ENCODE measurements at places on chromosomes 1 and 21. TPM values are rescaled to one million over a fixed set of nuclear protein-coding genes. Genes with fewer than 3 reads are reported as not detected.

- no peaks in the 10 kb centered on the region for H3K27me3 ChIP-seq
- no peaks in the 10 kb centered on the region for H3K36me3 ChIP-seq
- no peak overlapping the region for H3K4me3 ChIP-seq
- H3K27ac ChIP-seq: no peak overlapping the region
- no peak for DNase-seq
Measured at GRCh38 chr1:67650061-67650460, 34.9 kb upstream of the GADD45A start.

DNA sequence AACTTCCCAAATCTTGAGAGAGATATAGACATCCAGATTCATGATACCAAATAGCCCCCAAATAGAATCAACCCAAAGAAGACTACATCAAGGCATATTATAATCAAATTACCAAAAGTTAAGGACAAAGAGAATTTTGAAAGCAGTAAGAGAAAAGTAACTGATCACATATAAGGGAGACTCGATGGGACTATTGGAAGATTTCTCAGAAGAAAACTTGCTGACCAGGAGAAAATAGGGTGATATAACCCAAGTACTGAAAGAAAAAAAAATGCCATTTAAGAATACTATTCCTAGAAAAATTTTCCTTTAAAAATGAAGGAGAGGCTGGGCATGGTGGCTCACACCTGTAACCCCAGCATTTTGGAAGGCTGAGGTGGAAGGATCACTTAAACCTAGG lies 30.5 kb upstream of the WNT2B start:
- peaks cover 4% of the 10 kb centered on the region for H3K36me3 ChIP-seq
- no peak overlapping the region for H3K27ac ChIP-seq
- H3K4me3 ChIP-seq: no peak overlapping the region
- DNase-seq: no peak

- H3K4me1 ChIP-seq: peaks cover 17% of the 10 kb centered on the region
- H3K27me3 ChIP-seq: no peaks in the 10 kb centered on the region
- no peak for DNase-seq
Measured at GRCh38 chr1:169081503-169082123, 24.9 kb upstream of the ATP1B1 start.

- no peak overlapping the region for H3K27ac ChIP-seq
- no peak overlapping the region for H3K4me3 ChIP-seq
- no peak for DNase-seq
- peaks cover 4% of the 10 kb centered on the region for H3K4me1 ChIP-seq
Measured at GRCh38 chr21:25700741-25701140, 34.0 kb downstream of the ATP5PF start.

DNA sequence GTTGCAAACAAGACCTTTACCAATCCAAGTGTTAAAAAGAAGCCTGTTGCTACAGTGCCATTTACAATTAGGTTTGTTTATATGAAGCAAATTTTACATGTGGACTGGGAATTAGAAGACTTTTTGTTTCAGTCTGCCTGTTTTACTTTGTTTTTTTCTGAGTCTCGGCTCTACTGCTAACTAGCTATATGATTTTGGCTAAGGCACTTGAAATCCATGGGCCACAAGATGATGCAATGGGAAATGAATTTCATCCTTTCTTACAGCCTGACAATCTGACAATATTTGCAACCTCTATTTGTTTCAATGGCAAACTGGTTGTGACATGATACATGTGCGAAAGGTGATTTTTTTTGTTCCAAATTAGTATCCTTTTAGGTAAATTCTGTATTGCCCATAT lies 3.7 kb upstream of the PEX11B start:
- no peak overlapping the region for H3K27ac ChIP-seq
- peaks cover 29% of the 10 kb centered on the region for H3K4me1 ChIP-seq
- no peaks in the 10 kb centered on the region for H3K27me3 ChIP-seq
- peaks cover 9% of the 10 kb centered on the region for H3K36me3 ChIP-seq
- no peak for DNase-seq

- no peak for DNase-seq
- no peaks in the 10 kb centered on the region for H3K36me3 ChIP-seq
- H3K4me3 ChIP-seq: no peak overlapping the region
- H3K27ac ChIP-seq: no peak overlapping the region
Measured at GRCh38 chr1:233406339-233406960, 78.9 kb downstream of the MAP3K21 start.

DNA sequence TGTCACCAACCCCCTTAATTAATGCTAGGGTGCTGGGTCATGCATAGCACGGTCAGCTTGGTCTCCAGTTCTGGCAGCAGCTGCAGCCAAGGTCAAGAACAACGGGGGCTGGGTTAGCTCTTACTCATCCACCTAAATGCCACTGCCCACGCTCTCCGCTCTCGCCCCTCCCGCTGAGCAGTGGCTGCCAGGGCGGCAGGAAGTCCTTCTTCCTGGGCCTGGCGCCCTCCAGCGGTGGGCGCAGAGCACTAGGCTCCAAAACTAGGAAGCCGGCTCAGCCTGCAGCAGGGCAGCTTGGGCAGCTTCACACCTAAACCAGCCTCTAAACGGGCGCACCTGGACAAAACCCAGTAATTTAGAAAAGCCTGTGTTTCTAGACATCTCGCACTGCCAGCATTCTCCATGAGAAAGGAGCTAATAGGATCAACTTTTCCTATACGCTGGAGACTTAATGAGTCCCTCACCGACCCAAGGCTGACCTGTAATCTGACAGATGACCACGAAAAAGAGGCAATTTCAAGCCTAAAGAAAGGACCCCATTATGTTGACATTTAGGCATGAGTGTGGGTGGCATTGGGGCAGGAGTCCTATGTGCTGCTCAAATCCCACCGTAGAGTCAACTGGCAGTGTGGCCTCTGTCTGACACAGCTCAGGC lies 78.4 kb upstream of the LRRN2 start:
- no peaks in the 10 kb centered on the region for H3K4me1 ChIP-seq
- no peak for DNase-seq
- H3K4me3 ChIP-seq: no peak overlapping the region
- H3K27me3 ChIP-seq: peaks cover 23% of the 10 kb centered on the region

GRCh38 chr1:42730002-42730401 lies 10.0 kb downstream of the CLDN19 start:
- no peaks in the 10 kb centered on the region for H3K27me3 ChIP-seq
- peak; percentile 23 for DNase-seq
- H3K4me1 ChIP-seq: no peaks in the 10 kb centered on the region
- H3K36me3 ChIP-seq: no peaks in the 10 kb centered on the region
- H3K27ac ChIP-seq: no peak overlapping the region

GRCh38 chr1:5995871-5996630 lies 3.8 kb upstream of the NPHP4 start:
- no peak overlapping the region for H3K27ac ChIP-seq
- no peak overlapping the region for H3K4me3 ChIP-seq
- no peaks in the 10 kb centered on the region for H3K27me3 ChIP-seq
- H3K36me3 ChIP-seq: no peaks in the 10 kb centered on the region

GRCh38 chr1:160722726-160723125 lies 11.1 kb upstream of the CD48 start:
- peaks cover 4% of the 10 kb centered on the region for H3K27me3 ChIP-seq
- no peak overlapping the region for H3K27ac ChIP-seq
- H3K4me1 ChIP-seq: no peaks in the 10 kb centered on the region
- DNase-seq: no peak

The RIPPLY3 gene
- 0.21 TPM for total RNA-seq

The NUCKS1 gene
- 215 TPM for total RNA-seq

The NGF gene
- 19.6 TPM for total RNA-seq

The CXADR gene
- total RNA-seq: 0.11 TPM

The FALEC gene
- not detected for total RNA-seq

The WNT3A gene
- not detected for total RNA-seq

The DDR2 gene
- total RNA-seq: 173 TPM

Data from osteocyte (in vitro differentiated cells).